ENCODE measurements at places on chromosomes 1 and 21.

- DNase-seq = no peak
These were observed 707 bp upstream of the GPR153 start for GRCh38 chr1:6261615-6261995.

DNA sequence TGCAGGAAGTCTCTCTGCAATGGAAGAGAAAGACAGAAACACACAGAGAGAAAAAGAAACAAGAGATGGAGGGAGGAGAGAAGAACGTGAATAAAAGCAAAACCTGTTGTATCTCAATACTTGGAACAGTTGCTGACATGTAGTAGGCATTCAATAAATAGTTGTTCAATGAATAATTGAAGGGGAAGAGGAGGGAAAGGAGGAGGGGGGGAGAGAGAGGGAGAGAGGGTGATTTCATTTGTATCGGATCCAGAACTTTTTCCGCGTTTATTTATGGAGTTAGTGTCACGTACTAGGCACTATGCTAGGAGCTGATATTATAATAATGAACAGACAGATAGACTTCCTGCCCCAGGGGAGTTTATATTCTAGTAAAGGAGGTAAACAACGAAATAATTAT is 144.1 kb downstream of the OMA1 start:
- no peak for DNase-seq

DNA sequence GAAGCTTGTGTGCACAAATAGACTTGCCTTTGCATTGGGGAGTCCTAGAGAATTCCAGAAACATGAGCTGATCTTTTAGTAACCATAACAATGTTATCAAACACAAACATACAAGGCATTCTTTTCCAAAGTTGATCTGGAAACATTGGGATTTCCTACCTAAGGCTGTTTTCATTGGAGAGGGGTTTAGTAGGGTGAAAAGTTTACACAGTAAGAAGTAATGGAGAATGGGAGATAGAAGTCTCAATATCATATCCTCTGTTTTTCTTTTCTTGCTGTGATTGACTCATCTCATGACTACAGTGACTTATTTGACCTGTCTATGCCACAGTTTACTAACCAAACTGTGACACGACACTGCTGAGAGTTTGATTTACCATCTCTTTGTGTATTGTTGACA is 65.6 kb upstream of the PLA2G4A start:
- DNase-seq = no peak

- no peak for DNase-seq
These were observed 456.1 kb upstream of the ADAMTS5 start for GRCh38 chr21:27423038-27423437.

GRCh38 chr1:154845879-154846278 is 24.2 kb downstream of the KCNN3 start:
- DNase-seq = no peak

- no peak for DNase-seq
These were observed 33.4 kb upstream of the USH2A start for GRCh38 chr1:216456682-216457081.

DNA sequence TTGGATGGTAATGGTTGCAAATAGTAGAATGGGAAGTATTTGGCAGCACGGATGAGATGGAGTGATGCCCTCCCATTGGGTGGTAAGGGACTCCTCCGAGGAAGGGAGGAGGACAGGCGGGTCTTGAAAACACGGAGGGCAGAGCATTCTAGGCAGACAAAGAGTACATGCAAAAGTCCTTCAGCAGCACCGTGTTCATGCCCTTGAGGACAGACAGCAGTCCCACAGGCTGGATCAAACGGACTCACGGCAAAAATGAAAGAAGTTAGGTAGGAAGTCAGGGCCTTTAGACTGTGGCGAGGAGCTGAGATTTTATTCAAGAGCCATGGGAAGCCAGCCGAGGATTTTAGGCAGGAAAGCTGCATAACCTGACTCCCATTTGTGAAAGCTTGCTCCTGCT is 253.9 kb downstream of the RHOU start:
- DNase-seq = no peak

DNA sequence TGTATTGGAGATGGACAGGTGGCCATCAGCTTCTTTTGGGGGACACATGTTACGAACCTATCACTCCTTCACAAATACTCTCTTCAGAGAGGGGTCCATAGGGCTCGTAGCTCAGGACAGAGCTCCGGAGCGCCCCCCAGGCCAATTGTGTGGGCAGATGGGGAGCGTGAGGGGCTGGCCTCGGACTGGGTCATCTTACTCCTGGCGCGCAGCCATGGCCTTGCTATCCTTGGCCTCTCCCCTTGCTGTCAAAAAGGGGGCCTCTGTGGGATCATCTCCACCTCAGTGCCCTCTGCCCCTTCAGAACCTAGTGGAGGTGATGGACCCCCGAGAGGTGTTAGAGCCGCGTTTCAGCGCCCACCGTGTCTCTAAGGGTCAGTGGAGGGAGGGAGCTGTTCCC is 35.0 kb downstream of the ATP5PO start:
- DNase-seq = no peak

- peak; percentile 42 for DNase-seq
These were observed 591 bp downstream of the KCTD3 start for GRCh38 chr1:215567491-215568298.

- no peak for DNase-seq
These were observed 233.6 kb upstream of the PTBP2 start for GRCh38 chr1:96487971-96488370.

DNA sequence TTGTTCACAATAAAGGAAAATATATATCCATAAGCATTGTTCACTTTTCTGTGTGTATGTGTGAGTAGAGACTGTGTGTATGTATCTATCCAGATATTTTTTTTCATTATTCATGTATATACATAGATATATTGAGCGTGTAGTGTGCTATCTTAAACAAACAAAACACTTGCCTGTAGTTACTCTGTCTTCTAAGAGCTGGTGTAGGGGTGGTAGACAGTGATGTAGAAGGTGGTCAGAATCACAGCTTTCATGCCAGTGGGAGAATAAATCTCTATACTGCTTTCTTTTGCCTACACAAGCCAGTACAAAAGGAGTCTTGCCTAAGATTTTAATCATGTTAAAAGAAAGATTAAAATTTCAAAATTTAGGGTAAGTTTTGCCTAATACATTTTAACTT is 122.0 kb downstream of the UCHL5 start:
- DNase-seq = no peak

DNA sequence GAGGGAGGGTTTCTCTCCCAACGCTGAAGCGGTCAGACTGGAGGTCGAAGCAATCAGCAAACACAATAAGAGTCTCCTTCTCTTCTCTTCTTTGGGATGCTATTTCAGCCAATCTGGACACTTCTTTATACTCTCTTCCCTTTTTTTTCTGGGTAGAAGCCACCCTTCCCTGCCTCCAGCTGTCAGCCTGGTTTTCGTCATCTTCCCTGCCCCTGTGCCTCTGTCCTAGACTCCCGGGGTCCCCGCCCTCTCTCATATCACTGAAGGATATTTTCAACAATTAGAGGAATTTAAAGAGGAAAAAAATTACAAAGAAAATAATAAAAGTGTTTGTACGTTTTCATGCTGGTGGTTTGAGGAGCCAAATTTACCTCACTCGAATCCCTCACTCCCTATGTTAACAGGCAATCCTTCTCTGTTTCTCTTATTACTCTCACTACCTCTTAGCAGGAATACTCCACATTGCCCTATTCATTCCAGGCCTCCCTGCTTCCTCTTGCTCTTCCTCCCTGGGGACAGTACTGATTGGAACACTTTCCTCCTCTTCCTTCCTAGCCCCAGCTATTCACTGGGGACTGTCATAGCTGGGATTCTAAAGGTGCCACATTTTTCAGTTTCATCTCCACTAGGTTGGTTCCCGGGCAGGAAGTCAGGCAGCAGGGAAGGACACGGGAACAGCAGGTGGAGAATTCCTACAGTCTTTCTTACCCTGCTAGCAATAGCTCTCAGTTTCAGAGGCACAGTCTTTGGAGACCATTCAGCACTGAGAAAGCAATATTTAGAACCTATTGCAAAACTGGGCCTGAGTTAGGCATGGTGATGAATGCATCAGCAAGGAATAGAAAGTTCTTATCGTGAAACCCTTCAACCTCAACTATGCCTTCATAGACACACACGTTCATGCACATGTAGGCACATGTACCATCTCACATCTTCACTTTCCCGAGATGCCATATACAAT is 288.0 kb downstream of the PBX1 start:
- DNase-seq = no peak

DNA sequence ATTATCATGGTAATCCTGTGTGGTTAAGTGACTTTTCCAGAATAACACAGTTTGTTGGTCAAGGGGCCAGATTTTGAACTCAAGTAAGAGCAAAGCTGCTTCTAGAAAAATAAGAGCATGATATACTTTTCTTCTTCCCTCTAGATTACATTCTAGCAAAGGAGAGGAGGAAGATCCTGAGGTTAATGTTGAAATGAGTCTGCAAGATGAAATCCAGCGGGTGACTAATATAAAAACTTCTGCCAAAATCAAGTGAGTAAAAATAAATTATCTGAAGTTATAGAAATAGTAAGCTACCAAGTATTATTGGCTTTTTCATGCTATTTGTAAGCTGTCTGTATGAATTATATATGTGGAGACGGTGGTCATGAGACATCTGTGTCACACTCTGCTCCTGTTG is 12.8 kb downstream of the WDR3 start:
- no peak for DNase-seq

DNA sequence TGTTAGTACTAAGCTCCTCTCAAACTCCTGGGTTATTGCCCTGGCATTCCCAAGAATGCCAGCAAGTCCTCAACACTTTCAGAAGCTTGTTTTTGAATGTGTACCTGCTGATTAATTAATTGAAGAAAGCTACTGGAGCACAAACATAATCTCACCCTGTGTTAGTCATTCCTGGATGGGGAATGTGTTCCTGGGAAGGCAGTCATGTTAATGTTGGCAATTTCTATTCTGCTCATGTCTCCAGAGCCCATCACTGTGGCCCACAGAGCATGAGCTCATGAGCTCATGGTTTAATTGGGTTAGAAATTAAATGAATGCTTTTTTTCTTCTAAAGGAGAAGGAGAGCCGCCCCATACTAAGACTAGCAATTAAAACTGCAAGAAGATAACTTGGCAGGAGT is 31.9 kb upstream of the KCNA3 start:
- no peak for DNase-seq

DNA sequence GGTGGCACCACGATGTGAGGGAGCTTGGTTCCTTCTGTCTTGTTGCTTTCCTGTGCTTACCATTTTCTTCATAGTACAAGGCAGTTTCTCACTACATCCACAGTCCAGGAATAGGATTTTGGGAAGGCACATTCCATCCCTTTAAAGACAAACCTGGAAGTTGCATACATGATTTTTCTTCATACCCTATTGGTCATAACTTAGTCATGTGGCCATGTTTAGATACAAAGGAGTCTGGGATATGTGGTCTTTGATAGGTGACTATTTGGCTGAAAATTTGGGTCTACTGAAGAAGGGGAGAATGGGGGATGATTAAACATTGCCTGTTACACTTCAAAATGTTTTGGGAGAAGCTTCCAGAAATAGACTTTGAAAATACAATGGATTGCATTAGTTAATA is 7.0 kb downstream of the DYRK1A start:
- no peak for DNase-seq

DNA sequence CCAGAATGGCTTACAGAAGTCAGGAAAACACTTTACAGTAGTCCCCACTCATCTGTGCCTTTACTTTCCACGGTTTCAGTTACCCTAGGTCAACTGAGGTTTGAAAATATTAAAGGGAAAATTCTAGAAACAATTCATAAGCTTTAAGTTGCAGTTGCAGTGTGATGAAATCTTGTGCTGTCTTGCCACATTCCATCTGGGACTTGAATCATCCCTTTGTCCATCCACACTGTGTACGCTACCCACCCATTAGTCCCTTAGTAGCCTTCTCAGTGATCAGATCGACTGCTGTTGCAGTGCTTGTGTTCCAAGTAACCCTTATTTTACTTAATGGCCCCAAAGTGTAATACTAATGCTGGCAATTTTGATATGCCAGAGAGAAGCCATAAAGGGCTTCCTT is 30.5 kb downstream of the ZCCHC17 start:
- DNase-seq = no peak

- no peak for DNase-seq
These were observed 20.1 kb downstream of the RAVER2 start for GRCh38 chr1:64765012-64765411.

- DNase-seq = no peak
These were observed 180.9 kb downstream of the PCP4 start for GRCh38 chr21:40047993-40048730.
